ENCODE measurements at places on chromosomes 5 and 9.

DNA sequence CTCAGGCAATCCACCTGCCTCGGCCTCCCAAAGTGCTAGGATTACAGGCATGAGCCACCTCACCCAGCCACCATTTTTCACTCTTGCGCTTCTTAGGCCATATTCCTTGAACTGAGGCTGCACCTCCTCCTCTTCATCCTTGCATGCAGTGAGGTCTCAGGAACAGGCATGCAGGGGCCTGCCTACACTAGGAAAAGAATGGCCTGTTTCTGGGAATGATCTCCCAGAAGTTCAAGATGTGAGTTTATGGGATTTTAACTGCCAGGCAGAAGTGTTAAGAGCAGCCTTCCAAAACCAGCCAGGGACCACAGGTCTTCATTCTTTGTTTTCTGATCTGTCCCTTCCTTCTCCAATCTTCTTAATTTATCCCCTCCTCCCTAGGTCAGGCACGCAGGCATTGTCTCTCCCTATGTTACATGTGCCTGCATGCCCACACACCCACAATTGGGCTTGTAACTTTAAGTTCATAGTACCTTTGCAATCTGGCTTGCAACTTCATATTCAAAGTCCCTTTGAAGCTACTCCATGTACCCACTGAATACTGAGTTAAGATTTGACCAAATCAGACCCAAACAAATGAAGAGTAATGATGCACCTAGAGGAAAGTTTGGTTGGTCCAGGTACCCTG is 10.5 kb upstream of the HSPA4 start:
- no peak overlapping the region for H3K27ac ChIP-seq
- H3K4me1 ChIP-seq: no peaks in the 10 kb centered on the region
- H3K27me3 ChIP-seq: no peaks in the 10 kb centered on the region
- H3K4me3 ChIP-seq: no peak overlapping the region
- H3K36me3 ChIP-seq: no peaks in the 10 kb centered on the region

- no peak overlapping the region for H3K4me3 ChIP-seq
- H3K27ac ChIP-seq: no peak overlapping the region
- H3K4me1 ChIP-seq: no peaks in the 10 kb centered on the region
- H3K36me3 ChIP-seq: no peaks in the 10 kb centered on the region
- H3K27me3 ChIP-seq: no peaks in the 10 kb centered on the region
- no peak for DNase-seq
These were observed 374.8 kb upstream of the KIF2A start for GRCh38 chr5:61931236-61931635.

DNA sequence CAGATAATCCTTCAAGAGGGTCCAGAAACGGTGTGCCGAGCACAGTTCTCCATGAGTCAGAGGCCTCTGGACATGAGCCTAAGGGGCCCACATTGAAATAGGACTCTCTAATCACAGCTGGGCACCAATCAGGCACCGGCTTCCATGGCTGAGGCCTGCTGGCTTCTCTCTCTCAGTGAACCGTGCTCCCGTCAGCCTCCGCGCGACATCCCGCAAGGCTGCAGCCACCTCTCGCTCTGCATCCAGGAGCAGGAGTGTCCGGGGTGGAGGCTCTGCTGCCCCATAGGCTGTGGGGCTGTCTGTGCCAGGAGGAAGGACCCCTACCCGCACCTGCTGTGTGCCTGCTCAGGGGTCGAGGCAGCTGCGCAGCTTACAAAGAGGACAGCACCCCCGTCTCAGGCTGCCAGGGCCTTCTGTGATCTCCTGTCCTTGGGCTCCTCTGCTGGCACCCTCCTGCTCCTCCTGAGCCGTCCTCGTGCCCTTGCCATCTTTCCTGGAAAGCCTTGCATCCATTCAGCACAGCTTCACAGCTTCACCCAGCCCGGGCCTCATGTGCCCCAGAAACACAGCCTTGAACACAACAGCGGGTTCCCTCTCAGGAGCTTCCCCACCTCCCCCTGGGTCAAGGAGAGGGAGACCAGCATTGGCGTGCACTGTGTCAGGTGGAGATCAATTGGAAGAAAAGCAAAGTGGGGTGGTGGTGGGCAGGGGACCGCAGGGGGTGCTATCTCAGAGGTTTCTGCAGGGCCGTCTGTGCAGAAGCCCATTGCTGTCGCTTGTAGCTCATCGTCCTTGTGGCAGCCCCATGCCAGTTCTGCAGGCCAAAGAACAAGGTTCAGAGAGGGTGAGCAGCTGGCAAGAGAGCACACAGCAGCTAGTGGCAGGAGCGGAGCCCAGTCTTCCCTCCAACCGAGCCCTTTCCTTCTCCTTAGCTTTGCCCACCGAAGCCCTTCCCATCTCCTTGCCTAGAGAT is 22.8 kb upstream of the FCN1 start:
- peaks cover 34% of the 10 kb centered on the region for H3K27me3 ChIP-seq
- no peak overlapping the region for H3K27ac ChIP-seq
- peaks cover 2% of the 10 kb centered on the region for H3K4me1 ChIP-seq
- H3K4me3 ChIP-seq: no peak overlapping the region

DNA sequence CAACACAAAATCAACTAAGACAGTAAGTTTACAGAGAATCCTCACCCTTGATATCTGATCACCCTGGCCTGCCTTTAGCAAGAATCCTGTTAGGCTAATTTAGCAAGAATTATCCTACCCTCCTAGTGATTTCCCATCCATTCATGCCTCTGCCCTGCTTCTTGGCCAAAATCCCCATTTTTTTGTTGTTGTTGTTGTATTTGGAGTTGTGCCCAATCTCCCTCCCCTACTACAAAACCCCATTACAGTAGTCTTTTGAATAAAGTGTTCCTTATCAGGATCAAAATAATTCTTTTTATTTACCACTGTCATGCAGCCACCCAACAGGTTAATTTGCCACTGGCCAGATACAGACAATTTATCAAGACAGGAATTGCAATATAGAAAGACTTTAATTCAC is 58.5 kb upstream of the CLINT1 start:
- no peak overlapping the region for H3K4me3 ChIP-seq
- peaks cover 18% of the 10 kb centered on the region for H3K4me1 ChIP-seq
- peaks cover 10% of the 10 kb centered on the region for H3K27me3 ChIP-seq
- no peaks in the 10 kb centered on the region for H3K36me3 ChIP-seq
- H3K27ac ChIP-seq: no peak overlapping the region
- no peak for DNase-seq

- H3K4me3 ChIP-seq: peak overlapping the region; percentile 64
- DNase-seq: no peak
- H3K27me3 ChIP-seq: no peaks in the 10 kb centered on the region
- H3K27ac ChIP-seq: peak overlapping the region; percentile 80
These were observed 8.8 kb downstream of the TENT4A start for GRCh38 chr5:6722015-6722414.

DNA sequence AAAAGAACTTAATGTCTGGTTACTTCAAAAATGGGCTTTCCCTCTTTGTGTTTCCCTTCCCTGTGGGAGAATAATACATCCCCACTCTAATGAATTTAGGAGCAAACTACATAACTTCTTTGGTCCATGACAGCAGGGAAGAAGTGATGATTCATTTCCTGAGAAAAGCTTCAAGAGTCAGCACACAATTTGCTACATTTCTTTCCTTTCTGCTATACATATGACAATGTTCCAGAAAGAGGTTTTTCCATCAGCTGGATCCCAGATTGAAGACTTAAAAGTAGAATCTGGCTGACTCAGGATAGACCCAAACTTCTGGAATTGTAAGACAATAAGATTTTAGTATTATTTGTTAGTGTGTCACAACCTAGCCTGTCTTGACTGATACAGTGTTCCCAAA is 126.1 kb downstream of the DRD1 start:
- peaks cover 20% of the 10 kb centered on the region for H3K27me3 ChIP-seq
- H3K4me3 ChIP-seq: no peak overlapping the region
- H3K36me3 ChIP-seq: no peaks in the 10 kb centered on the region
- H3K4me1 ChIP-seq: no peaks in the 10 kb centered on the region
- H3K27ac ChIP-seq: no peak overlapping the region

- no peak overlapping the region for H3K4me3 ChIP-seq
- H3K4me1 ChIP-seq: no peaks in the 10 kb centered on the region
- peaks cover 14% of the 10 kb centered on the region for H3K27me3 ChIP-seq
- no peaks in the 10 kb centered on the region for H3K36me3 ChIP-seq
- no peak for DNase-seq
- H3K27ac ChIP-seq: no peak overlapping the region
These were observed 58.2 kb upstream of the DPYSL3 start for GRCh38 chr5:147567917-147568598.

- H3K36me3 ChIP-seq: peaks cover 5% of the 10 kb centered on the region
- no peak overlapping the region for H3K4me3 ChIP-seq
- no peak for DNase-seq
- peaks cover 11% of the 10 kb centered on the region for H3K4me1 ChIP-seq
These were observed 43.6 kb downstream of the ROPN1L start for GRCh38 chr5:10485142-10485795.

GRCh38 chr5:168620807-168621206 is 41.6 kb upstream of the PANK3 start:
- no peaks in the 10 kb centered on the region for H3K36me3 ChIP-seq
- no peak overlapping the region for H3K27ac ChIP-seq
- no peaks in the 10 kb centered on the region for H3K4me1 ChIP-seq
- no peak for DNase-seq
- no peaks in the 10 kb centered on the region for H3K27me3 ChIP-seq

- no peaks in the 10 kb centered on the region for H3K36me3 ChIP-seq
- H3K27ac ChIP-seq: no peak overlapping the region
- H3K27me3 ChIP-seq: no peaks in the 10 kb centered on the region
- no peaks in the 10 kb centered on the region for H3K4me1 ChIP-seq
These were observed 97.3 kb downstream of the MUSK start for GRCh38 chr9:110765926-110766325.

- no peak for DNase-seq
- H3K27ac ChIP-seq: peak overlapping the region; percentile 24
- no peak overlapping the region for H3K4me3 ChIP-seq
- H3K4me1 ChIP-seq: peaks cover 3% of the 10 kb centered on the region
These were observed 59.5 kb downstream of the ERMP1 start for GRCh38 chr9:5773324-5773999.

GRCh38 chr9:96617439-96618185 is 2.0 kb downstream of the CDC14B start:
- H3K36me3 ChIP-seq: no peaks in the 10 kb centered on the region
- peaks cover 6% of the 10 kb centered on the region for H3K4me1 ChIP-seq
- H3K27me3 ChIP-seq: peaks cover 71% of the 10 kb centered on the region
- H3K27ac ChIP-seq: no peak overlapping the region
- H3K4me3 ChIP-seq: peak overlapping the region; percentile 71

GRCh38 chr9:95506678-95507463 is 9.9 kb downstream of the PTCH1 start:
- H3K27ac ChIP-seq: peak overlapping the region; percentile 72
- no peaks in the 10 kb centered on the region for H3K27me3 ChIP-seq
- peaks cover 28% of the 10 kb centered on the region for H3K36me3 ChIP-seq
- peak; percentile 41 for DNase-seq
- H3K4me1 ChIP-seq: peaks cover 65% of the 10 kb centered on the region

DNA sequence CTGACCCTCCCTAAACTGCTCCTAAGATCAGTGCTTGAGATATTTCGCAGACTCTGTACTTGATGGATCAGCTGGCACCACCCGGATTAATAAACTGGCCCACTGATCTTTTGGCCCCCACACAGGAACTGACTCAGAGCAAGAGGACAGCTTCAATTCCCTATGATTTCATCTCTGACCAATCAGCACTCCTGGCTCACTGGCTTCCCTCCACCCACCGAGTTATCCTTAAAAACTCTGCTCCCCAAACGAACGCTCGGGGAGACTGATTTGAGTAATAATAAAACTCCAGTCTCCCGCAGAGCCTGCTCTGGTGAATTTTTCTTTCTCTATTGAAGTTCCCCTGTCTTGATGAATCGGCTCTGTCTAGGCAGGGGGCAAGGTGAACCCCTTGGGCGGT is 36.5 kb upstream of the CD180 start:
- no peak overlapping the region for H3K4me3 ChIP-seq
- no peak for DNase-seq
- H3K27ac ChIP-seq: no peak overlapping the region
- peaks cover 1% of the 10 kb centered on the region for H3K4me1 ChIP-seq

GRCh38 chr9:18520416-18521047 is 46.6 kb downstream of the ADAMTSL1 start:
- no peak overlapping the region for H3K27ac ChIP-seq
- H3K4me1 ChIP-seq: no peaks in the 10 kb centered on the region
- no peak for DNase-seq
- H3K4me3 ChIP-seq: no peak overlapping the region
- H3K27me3 ChIP-seq: no peaks in the 10 kb centered on the region

- H3K4me3 ChIP-seq: no peak overlapping the region
- peaks cover 14% of the 10 kb centered on the region for H3K4me1 ChIP-seq
- no peaks in the 10 kb centered on the region for H3K27me3 ChIP-seq
- H3K36me3 ChIP-seq: peaks cover 18% of the 10 kb centered on the region
- no peak overlapping the region for H3K27ac ChIP-seq
- DNase-seq: no peak
These were observed 14.1 kb upstream of the CARD19 start for GRCh38 chr9:93081931-93082330.

DNA sequence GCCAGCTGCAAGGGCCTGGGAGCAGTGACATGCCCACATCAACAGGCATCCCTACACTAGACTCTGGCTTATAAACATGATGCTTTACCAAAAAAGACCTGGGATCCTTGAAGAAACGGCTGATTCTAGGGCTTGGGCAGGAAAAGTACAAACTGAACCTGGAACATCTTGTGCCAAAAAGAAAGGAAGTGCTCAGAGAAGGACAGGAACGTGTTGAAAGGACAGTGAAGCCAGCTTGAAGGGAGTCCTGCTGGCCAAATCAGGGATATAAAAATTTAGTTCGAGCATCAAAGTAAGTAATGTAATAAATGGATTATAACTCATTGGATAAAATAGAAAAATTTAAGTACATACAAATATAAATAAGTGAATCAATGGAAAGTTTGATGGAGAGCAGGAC is 58.1 kb downstream of the ALDH7A1 start:
- peaks cover 6% of the 10 kb centered on the region for H3K27me3 ChIP-seq
- no peaks in the 10 kb centered on the region for H3K36me3 ChIP-seq
- H3K4me3 ChIP-seq: no peak overlapping the region
- H3K27ac ChIP-seq: no peak overlapping the region
- no peak for DNase-seq

GRCh38 chr9:20552874-20553557 is 69.3 kb downstream of the MLLT3 start:
- peak overlapping the region; percentile 3 for H3K4me3 ChIP-seq
- no peak for DNase-seq
- H3K4me1 ChIP-seq: peaks cover 38% of the 10 kb centered on the region
- no peaks in the 10 kb centered on the region for H3K27me3 ChIP-seq
- H3K27ac ChIP-seq: no peak overlapping the region

DNA sequence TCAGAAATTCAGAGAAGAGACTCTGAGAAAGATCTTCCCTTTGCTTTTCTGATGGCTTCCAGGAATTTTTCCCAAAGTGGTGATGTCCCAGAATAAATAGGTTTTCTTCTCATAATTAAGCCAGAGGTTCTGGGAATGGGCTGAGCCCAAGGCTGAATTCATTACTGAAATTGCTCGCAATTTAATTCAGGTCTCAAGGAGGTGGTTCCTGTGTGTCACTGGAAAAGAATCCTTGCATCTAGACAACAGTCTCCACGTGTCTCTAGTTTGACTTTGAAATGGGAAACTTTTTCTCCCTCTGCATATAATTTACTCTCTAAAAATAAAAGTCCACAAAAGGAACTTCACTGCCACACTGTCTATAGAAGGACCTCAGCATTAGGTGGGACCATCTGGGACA is 27.8 kb upstream of the STX17 start:
- H3K4me3 ChIP-seq: no peak overlapping the region
- no peaks in the 10 kb centered on the region for H3K4me1 ChIP-seq
- H3K36me3 ChIP-seq: no peaks in the 10 kb centered on the region
- H3K27me3 ChIP-seq: no peaks in the 10 kb centered on the region
- no peak for DNase-seq
- no peak overlapping the region for H3K27ac ChIP-seq

Data from effector memory CD8-positive, alpha-beta T cell (primary cell).